ENCODE measurements at places on chromosomes 5 and 9.

- no peak for DNase-seq
These were observed 27.0 kb upstream of the IFNB1 start for GRCh38 chr9:21104787-21105186.

DNA sequence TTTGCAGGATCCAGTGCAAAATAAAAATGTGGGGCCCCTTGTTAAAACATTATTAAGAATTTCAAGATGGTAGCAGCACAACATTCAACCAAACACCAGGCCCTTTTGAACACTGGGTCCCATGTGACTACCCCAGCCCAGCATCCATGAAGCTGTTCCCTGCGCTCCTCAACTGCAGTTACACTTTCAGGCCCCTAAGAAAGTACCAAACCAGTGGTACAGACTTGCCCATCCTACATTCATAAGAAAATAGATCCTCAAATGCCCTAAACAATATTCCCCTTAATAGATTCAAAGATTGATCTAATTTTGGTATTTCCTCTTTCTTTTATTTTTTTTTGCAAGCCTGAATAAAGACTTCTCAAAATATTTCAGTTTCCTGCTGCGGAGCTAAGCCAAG, 201.7 kb downstream of the EFNA5 start:
- no peak for DNase-seq

GRCh38 chr9:79664375-79664831, 92.6 kb downstream of the TLE4 start:
- no peak for DNase-seq

DNA sequence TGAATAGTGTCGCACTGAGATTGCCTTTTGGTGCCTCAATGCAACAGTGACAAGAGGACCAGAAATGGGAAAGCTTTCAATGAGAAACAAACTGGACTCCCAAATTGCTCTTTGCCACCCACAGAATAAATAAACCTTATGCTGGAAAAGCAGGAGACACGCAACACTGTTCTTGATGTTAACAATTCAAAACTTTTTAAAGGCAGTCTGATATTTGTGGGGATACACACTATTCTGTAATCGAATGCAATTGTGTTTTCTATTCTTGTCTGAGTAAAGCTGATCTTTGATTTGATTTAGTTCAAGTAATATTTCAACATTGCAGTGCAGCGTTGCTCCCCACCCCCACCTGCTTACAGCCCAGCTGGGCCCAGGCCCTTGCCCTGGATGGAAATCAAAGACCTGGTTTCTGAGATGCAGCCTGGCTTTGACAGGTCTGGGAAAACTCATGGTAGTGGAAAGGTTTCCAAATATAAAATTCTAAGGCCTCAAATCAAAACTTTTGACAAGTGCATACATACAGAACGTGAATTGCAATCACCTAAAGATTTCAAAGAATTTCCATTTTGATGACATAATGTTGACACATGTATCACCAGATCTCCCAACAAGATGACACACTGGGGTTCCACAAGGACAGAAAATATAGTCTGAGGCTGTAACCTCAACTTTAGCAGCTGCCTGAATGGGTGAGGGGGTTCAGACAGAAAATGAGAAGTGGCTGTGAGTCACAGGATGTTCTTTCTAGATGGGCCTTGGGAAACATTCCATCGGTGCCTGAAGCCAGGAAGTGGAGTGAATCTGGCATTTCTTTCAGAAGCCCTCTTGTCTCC, 55.1 kb downstream of the ABCA1 start:
- DNase-seq = no peak

GRCh38 chr9:109478051-109478563, 20.0 kb downstream of the PTPN3 start:
- DNase-seq = no peak

- no peak for DNase-seq
These were observed 72.0 kb downstream of the CCNH start for GRCh38 chr5:87340716-87341115.

GRCh38 chr5:157025093-157025698, 33.7 kb downstream of the HAVCR1 start:
- DNase-seq = no peak

DNA sequence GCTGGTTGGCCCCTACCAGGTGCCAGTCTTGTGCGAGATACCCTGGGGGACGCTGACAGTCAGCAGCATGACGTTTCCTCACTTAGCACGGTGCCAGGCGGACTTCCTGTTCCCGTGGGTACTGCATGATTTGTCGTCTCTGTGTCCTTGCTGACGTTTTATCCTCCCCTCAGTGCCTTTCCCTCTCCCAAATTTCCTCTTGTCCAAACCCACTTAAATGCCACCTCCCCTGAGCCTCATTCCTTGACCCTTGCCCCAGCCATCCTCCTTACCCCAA, 60.6 kb upstream of the SAP30L start:
- DNase-seq = no peak

GRCh38 chr5:77140350-77140749, 53.3 kb upstream of the ZBED3 start:
- no peak for DNase-seq

DNA sequence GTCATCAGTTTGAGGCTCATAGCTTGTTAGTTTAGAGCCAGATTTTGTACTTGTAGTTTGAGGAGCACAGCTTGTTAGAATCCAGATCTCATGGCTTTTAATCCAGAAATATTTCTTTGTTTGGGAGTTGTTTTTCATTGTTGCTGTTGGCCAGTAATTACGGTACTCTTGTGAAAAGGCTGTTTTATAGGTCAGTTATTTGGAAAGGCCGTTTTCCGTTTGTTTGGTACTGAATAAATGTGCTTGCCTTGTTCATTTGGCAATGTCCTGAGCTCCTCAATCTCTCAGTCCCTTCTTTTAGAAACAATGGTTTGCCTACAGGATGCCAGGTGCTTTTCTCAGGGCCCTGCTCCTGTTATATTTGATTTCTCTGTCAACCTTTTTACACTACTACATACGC, 4.5 kb upstream of the MOB3B start:
- DNase-seq = no peak

- DNase-seq = no peak
These were observed 64.5 kb downstream of the LNPEP start for GRCh38 chr5:97000391-97000790.

DNA sequence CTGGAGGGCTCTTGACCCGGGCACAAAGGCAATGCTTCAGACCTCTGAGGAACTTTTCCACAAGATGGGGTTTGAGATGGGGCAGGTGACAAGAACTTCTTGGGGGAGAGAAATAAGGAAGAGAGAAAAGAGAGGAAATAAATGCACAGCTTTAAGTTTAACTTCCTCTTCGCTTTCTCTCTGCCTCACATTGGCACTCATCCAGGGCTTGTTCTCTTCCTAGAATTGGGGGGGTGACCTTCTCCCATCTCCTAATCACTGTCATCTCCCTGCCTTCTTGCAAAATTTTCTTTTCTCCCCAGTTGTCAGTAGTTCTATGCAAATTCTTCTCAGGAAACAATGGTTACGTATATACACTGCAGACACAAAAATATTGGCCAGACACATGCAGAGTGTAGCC, 19.1 kb upstream of the ADCY2 start:
- DNase-seq = no peak

GRCh38 chr9:93247892-93248291, 64.0 kb downstream of the WNK2 start:
- no peak for DNase-seq

DNA sequence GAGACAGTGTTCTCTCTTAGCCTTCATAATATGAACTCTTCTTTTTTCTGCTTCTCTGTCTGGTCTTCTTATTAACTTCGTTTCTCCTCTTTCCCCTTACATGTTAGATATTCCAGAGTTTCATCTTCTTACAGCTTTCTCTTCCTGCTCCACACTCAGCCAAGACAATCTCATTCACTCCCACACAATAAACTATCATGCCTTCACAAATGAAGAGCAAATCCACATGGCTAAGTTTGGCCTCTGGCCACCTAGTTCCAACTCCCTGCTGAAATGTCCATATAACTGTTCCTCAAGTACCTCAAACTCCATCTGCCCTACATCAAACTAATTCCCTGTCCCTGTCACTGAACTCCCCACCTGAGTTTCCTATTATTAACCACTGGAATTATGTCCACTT, 18.4 kb downstream of the IL33 start:
- no peak for DNase-seq

DNA sequence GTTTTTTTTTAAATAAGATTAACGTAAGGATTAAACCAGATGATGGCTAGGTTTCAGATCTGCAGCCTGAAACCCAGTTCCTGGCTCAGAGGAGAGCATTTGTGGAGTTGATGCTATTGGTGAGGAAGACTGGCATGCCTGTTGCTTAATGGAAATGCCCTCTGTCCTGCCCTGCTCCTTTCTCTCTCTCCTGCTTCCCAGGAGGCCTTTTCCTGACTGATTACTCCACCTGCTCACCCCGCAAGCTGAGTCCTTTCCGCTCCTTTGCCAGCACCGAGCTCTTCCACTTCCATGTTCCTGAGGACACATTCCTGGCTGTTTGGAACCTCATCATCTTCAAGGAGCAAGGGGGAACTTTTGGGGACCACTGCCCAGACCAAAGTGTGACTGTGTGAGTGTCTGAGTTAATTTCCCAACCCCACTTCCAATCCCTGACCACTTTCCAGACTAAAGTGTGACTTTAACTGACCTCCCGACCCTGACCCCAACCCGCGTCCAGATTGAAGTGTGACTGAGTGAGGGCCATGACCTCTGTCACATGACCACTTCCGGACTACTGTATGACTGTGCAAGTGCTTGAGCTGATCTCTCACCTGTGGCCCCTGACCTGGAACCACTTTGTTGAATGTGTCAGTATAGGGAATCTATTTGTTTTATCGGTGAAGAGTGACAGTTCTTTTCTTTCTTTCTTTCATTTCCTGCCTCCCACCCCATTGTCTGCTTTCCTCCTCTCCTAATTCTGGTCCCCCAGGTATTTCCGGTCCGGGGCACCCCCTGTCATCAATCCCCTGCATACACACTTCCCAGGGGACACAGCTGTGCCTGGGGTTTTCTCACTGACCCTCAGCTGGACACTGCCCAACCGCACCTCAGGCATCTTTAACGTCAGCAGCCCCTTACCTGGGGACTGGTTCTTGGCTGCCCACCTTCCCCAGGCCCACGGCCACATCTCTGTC, 5.5 kb downstream of the TMEM8B start:
- DNase-seq = no peak

All from NCI-H2107 (cell line).